NCI-H2227 treated with DMSO at 0.1 percent for 48 hours (cell line): ENCODE measurements at places on chromosomes 7 and 10.

DNA sequence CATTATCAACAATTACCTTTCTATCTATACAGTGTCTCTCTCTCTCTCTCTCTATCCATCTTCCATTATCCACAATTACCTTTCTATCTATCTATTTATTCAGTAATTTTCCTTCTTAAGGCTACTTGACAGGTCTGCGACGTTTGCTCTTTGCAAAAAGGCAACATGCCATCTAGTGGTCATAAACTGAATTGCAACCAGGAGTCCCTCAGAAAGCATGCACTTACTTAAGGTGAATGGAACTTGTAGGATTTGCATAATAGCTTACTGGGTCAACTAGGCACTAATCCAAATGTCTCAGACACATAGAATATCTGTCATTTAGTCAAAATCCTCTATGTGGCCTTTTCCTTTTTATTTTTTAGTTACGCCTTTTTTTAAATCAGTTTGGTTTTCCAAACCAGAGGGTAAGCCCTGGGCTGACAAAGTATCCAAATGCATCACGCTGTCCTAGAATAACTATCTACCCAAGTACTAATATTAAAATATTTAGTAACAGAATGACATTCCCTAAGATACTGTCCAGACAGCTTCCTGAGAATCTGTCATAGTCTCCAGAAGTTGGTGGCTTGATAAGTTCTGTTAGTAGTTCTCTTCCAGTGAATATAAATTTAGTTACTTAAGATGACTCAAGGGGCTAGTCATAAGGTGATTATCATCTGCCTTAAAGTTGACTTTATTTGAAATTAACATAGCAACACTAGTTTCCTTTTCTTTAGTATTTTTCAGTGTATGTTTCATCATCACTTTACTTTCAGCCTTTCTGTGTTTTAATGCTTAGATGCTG, 208.3 kb downstream of the PPP1R3A start:
- peak; percentile 32 for DNase-seq

DNA sequence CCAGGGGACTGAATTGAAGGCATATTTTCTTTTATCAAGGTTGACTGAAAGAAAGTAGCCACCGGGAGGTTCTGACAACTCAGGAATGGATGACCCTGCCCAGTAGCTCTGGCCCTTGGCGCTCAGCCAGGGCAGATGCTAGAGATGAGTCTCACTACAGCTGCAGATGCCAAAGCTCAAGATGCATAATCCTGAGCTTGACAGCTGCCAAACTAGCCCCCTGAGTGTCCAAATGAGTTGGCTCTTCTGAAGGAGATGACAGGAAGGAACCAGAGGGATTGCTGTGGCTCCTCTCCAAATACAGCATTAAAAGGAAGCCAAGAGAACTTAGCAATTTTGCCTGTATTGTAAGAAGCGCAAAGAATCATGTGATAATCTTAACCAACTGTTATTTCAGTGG, 78.4 kb downstream of the NXPH1 start:
- peak; percentile 9 for DNase-seq

- DNase-seq: no peak
Measured at GRCh38 chr7:12436126-12436525, 32.5 kb upstream of the VWDE start.

GRCh38 chr7:151541709-151542499, 22.2 kb upstream of the RHEB start:
- DNase-seq: no peak

- no peak for DNase-seq
Measured at GRCh38 chr7:106603346-106603745, 57.6 kb downstream of the CCDC71L start.

DNA sequence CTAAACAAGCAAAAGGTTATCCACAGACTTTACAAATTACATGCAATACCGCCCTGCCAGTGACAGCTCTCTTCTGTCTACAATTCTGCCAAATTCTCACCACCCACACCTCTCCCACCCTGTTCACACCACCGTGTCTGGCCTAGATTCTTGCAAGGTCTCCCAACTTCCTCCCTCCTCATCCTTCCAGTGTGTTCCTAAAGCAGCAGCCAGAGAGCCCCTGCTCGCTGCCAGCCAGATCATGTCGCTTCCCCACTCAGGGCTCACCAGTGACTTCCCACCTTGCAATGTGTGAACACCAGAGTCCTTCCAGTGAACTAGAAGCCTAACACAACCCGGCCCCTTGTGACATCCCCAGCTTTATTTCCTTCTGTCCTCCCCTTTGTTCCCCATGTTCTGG, 121.6 kb downstream of the HECW1 start:
- DNase-seq: no peak

GRCh38 chr10:28304032-28304571, 1.2 kb upstream of the MPP7 start:
- no peak for DNase-seq

- no peak for DNase-seq
Measured at GRCh38 chr7:40763319-40764287, 628.8 kb downstream of the SUGCT start.

- DNase-seq: no peak
Measured at GRCh38 chr10:127092916-127093315, 103.5 kb downstream of the INSYN2A start.

- no peak for DNase-seq
Measured at GRCh38 chr10:110840923-110841428, 30.8 kb upstream of the PDCD4 start.

- DNase-seq: no peak
Measured at GRCh38 chr7:132666071-132666773, 90.0 kb upstream of the PLXNA4 start.

GRCh38 chr7:55023841-55024505, 5.2 kb downstream of the EGFR start:
- no peak for DNase-seq

DNA sequence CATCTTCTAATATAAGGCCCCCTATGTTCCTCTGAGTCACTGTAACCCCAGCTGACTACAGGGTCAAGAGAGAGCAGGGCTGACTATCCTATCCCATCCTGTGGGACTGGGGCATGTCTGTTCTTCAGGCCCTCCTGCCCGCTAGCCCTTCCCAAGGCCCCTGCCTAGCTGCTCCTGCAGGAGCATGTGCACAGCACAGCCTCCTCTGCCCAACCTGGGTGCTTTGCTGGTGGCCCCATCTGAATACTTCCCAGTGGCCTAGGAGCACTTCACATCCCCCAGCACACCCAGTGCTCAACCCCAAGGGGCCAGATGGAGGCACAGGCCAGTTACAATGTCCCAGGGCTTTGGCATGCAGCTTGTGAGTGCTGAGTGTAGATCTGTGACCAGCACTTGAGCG, 37.3 kb downstream of the AGBL3 start:
- DNase-seq: no peak

DNA sequence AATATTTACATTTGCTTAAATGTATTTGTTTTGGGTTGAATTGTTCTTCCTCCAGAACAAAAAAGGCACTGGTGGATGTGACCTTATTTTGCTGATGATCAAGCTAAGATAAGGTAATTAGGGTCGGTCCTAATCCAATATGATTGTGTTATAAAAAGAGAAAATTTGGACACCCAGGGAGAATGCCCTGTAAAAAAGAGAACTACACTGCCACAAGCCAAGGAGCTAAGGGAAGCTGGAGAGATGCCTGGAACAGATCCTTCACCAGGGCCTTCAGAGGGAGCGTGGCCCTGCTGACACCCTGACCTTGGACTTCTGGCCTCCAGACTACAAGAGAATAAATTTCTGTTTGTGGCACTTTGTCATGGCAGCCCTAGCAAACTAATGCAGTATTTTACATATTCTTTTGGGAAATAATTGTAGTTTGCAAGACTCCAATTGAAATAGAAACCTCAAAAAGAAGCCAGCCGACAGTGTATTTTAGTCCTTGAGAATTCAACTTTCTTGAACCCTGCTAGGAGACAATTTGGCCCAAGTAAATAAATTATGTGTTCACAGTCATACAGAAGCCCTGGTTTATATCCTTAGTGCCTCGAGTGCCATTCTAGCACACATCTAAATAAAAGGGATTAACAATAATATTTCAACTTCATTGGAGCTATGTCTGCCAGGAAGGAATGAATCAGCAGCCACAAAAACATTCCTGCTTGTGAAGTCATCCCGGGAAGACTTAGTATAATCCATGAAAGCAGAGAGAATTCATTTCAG, 164.6 kb downstream of the PKD1L1 start:
- no peak for DNase-seq

GRCh38 chr10:71796749-71797405, 23.6 kb upstream of the VSIR start:
- no peak for DNase-seq
